ENCODE measurements at places on chromosomes 1 and 21.
A peak's percentile ranks its signal among the peaks of the same experiment; 100 is the strongest.

GRCh38 chr1:30837653-30838052 lies 70.9 kb downstream of the SDC3 start:
- no peak for DNase-seq

DNA sequence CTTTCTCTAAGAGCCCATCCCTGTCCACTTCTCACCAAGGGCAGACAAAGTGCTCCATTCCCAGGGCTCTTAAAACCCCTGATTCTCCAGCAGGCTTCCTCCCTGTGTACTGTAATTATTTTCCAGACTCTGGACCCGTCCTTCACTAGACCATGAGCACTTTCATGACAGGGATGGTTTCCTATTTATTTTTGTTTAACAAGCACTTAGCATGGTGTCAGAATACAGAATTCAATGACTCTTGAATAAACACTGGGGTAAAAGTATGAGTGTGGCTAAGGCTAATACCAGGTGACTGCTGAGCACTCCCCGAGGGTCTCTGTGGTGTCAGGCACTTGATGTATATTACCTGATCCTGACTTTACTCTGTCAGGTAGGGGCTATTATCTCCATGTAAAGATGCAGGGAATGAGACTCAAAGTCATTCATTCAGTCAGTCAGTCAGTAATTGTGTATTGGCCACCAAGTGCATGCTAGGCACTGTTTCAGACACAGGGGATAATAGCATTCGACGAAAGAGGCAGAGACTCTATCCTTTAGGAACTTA lies 47.2 kb downstream of the C1orf21 start:
- no peak for DNase-seq

- DNase-seq, result no peak
These were observed 24.9 kb upstream of the ATF3 start for GRCh38 chr1:212583643-212584042.

- no peak for DNase-seq
These were observed 17.5 kb downstream of the SLC26A9 start for GRCh38 chr1:205925736-205926135.

DNA sequence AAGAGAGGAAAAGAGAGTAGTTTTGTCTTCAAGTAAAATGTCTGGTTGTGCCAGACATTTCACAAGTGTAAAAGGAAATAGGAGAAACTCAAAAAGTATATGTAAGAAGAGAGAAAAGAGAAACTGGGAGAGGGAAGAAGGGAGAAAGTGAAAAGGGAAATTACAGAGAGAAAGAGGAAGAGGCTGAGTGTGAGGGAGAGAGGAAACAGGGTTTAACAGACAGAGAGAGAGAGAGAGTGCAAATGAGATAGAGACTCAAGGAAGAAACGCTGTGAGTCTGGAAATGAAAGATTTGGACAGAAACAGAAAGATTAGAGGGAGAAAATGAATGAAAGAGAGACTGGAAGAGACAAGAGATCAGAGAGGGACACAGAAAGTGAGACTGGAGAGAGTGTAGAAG lies 806.2 kb downstream of the PLA2G4A start:
- no peak for DNase-seq

DNA sequence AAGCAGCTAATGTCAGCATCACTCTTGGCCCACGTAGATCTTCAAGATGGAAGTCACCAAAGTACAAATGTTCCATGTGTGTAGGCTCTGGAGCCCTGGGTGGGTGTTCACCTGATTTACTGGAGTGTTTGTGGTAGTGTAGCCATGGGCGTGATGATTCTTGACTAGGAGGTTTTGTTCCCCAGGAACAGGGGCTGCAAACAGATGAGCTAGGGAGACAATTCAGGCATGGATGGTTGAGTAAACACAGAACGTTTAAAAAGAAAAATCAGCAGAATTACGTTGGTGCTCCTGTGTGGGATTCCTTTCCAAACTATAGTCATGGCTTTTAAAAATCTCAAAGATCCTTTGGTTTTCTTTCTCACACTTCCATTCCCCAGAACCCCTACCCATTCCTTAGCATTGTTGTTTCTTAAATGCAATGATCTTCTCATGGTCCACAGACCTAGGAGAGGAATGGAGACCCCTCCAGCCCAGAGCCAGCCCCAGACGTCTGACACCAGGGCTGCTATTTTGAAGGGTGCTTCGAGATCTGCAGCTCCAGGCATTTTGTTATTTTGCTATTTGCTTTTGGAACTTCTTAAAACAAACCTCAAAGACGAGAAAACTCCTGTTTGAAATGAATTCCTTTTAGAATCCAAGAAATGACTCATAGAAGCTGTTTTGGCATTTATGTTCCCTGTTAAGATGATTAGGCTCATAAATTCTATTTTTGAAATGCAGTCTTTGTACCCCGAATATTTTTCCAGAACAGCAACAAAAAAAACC lies 115.1 kb downstream of the ETS2 start:
- DNase-seq, result no peak

GRCh38 chr1:234926264-234926558 lies 202.4 kb downstream of the TOMM20 start:
- DNase-seq, result peak; percentile 32

GRCh38 chr1:165476776-165477175 lies 31.9 kb upstream of the RXRG start:
- no peak for DNase-seq

DNA sequence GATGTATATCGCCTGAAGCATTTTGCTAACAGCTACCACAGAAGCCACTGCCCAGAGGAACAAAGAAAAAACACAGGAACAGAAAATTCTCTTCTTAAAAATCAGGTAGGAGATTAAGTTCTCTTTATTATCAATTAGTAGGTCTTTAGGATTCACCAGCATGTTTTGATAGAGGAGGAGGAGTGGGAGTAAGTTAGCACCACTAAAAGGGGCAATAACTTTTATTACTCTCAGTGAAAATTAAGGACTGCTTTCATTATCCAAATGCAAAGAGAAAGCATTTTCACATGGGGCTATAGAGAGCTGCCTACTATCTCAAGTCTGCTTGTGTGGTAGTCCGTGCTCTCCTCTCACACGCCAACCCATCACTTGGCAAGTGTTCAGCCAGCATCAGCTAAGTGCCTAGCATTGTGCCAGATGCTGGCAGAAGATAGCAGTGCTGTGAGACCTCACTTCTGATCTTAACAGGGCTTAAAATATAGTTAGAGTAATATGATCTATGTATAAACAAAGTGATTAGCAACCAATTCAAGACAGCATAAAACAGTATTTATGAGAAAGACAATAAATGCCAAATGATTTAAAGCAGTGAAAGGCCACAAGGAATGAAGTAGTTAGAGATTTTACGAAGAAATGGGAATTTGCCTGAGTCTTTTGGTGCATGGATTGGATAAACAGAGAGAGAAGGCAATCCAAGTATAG lies 39.8 kb downstream of the ASTN1 start:
- no peak for DNase-seq

Measured in tibial artery (tissue), 4 donors.